Smooth muscle cell of the pulmonary artery (primary cell): ENCODE measurements at places on chromosomes 7 and 10. TPM values are rescaled to one million over a fixed set of nuclear protein-coding genes. Genes with fewer than 3 reads are reported as not detected.

HPS1 gene
- 34.3 and 54.7 TPM in 2 replicates for total RNA-seq

SP8 gene
- total RNA-seq: not detected in 2 replicates

PAX4 gene
- not detected in 2 replicates for total RNA-seq

ARHGAP19 gene
- 2.6 and 5.3 TPM in 2 replicates for total RNA-seq

PNLIPRP2 gene
- not detected in 2 replicates for total RNA-seq

NKX1-2 gene
- not detected in 2 replicates for total RNA-seq

ZNF425 gene
- 2.5 and 3.7 TPM in 2 replicates for total RNA-seq

SCART1 gene
- total RNA-seq: 2.5 and 2.8 TPM in 2 replicates

RARRES2 gene
- 0.65 and 1.7 TPM in 2 replicates for total RNA-seq

CADPS2 gene
- 14.4 and 18.3 TPM in 2 replicates for total RNA-seq

CACNB2 gene
- total RNA-seq: 0.20 and 0.36 TPM in 2 replicates

LRMDA gene
- total RNA-seq: 1.0 and 2.5 TPM in 2 replicates

PDE6C gene
- total RNA-seq: not detected in 2 replicates

AMZ1 gene
- 0.50 and 1.2 TPM in 2 replicates for total RNA-seq

CFAP43 gene
- 0.23 and 0.52 TPM in 2 replicates for total RNA-seq

UCN3 gene
- not detected in 2 replicates for total RNA-seq

NRG3 gene
- not detected in 2 replicates for total RNA-seq
